GDM1 (cell line): ENCODE measurements at places on chromosomes 11 and 22.
A peak's percentile ranks its signal among the peaks of the same experiment; 100 is the strongest.

DNA sequence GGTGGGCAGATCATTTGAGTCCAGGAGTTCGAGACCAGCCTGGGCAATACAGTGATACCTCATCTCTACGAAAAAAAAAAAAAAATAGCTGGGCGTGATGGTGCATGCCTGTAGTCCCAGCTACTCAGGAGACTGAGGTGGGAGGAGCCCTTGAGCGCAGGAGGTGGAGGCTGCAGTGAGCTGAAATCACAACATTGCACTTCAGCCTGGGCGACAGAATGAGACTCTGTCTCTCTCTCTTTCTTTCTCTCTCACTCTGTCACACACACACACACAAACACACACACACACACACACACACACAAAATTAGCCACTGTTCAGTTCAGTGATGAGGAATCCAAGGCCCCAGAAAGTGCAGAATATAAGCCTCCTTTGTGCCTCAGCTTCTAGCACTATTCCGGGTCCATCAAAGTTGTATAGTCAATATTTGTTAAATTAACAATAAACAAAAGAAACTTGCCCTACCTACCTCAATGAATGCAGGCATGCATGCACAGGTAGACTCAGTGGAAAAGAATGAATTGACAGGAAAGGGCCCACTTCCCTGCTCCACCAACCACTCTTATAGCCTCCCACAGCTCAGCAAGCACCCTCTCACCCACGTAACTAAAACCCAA lies 3.9 kb upstream of the SMIM35 start:
- DNase-seq: no peak

GRCh38 chr11:93689240-93689639 lies 27.8 kb downstream of the CEP295 start:
- no peak for DNase-seq

GRCh38 chr22:46088541-46089311 lies 61.6 kb upstream of the PPARA start:
- no peak for DNase-seq

GRCh38 chr11:107710301-107710700 lies 1.6 kb downstream of the SLN start:
- DNase-seq: no peak

GRCh38 chr11:819943-820649 lies 1.4 kb downstream of the PNPLA2 start:
- peak; percentile 74 for DNase-seq

DNA sequence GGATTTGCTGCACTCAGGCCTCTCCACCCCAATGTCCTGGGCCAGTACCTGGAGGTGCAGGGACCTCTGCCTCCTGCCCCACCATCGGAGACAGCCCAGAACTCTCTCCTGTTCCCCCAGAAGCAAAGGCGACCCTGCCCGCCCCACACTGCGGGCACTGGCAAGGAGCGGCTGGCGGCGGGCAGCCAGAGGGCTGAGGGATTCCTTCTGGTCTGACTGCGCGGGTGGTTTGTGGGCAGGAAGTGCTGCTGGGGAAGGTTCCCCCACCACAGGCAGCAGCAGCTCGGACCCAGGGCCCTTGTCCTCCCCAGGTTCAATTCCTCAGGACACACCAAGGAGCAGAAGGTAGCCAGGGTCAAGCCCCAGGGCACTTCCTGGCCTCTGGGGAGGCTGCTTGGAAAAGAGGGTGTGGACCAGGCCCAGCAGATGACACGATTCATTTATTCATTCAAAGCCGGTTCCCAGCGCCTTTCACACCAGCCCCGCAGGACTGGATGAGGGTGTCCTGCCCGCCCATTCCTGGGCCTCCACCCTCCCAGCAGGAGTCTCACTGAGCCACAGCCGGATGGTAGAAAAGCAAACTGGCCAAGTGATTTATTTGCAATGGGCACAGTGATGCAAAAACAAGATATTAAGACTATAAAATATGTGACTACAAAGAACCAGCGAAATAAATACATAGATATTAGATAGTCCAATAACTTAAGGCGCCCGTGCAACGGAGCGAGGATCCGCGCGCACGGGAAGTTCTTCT lies 1.2 kb downstream of the PHLDA2 start:
- DNase-seq: no peak

- no peak for DNase-seq
Measured at GRCh38 chr11:66685276-66686099, 7.8 kb upstream of the RBM4B start.

DNA sequence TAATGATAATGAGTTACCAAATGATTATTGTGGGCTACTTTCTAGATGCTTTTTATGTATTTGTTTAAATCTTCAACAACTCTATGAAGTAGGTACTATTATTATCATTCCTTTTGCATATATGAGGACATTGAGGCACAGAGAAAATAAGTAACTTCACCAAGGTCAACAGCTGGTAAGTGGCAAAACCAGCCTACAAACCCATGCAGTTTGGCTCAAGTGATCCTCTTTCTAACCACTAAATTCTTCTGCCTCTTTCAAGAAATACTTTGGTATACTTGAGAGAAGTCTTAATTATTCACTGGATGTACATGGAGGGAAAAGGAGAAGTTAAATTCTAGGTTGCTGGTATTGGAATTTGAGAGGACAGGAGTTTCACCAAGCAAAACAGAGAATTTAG lies 495.2 kb upstream of the CADM1 start:
- DNase-seq: no peak

- DNase-seq: no peak
Measured at GRCh38 chr11:65560555-65561418, 2.6 kb upstream of the LTBP3 start.

DNA sequence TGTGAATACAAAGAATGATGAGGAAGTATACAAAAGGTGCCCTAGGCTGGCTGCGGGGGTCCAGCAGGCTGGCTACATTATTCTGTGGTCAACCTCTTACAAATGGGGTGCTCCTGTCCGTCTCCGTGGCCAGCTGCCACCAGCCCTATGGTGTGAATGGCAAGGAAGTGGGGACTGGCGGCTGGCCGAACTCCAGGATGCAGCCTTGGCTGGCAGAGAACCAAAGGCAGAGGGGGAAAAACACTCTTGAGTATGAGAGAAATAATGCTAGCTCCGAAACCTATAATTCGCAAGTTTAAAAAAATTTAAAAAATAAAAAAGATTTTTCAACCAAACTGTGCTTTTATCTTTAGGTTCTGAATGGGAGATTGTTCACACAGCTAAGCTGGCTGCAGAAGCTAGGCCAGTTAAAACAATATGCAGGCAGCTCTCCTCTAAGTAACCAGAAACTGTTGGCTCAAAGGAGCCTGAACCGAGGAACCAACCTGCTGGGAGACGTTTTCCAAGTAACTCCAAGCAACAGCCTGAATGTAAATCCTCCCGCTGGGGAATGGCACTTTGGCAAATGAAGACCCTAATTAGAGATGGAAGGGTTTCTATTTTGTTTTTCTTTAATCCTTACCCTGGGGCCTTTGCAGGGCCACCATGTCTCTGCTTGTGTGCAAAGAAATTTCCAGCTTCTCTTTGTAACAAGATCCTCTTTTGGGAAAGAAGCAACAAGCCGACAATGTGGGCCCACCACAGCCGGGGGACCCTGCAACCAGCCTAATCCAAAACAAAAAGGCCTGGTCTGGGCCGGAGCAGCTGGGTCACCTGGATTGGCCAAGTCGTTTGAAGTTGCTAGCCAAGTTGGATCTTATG lies 50.2 kb downstream of the C22orf31 start:
- no peak for DNase-seq

GRCh38 chr22:38422611-38423511 lies 32.1 kb downstream of the KCNJ4 start:
- no peak for DNase-seq

DNA sequence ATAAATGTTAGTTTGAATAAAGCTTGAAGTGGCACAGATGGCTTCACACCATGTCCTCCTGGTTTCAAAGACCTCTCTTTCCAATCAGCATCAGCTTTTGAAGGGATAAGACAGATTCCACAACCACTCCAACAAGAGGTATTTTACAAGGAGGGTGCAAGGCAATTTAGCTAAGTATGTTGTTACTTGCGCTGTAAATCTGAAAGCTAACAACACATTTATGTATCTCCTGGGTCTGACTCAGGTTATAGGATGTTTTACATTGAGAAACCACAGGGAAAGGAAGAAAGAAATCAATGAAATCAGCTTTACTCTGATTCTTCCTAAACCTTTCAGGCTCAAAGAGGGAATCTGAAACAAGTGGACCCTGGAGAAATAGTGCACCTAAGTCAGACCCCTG lies 12.1 kb downstream of the CWC15 start:
- no peak for DNase-seq

DNA sequence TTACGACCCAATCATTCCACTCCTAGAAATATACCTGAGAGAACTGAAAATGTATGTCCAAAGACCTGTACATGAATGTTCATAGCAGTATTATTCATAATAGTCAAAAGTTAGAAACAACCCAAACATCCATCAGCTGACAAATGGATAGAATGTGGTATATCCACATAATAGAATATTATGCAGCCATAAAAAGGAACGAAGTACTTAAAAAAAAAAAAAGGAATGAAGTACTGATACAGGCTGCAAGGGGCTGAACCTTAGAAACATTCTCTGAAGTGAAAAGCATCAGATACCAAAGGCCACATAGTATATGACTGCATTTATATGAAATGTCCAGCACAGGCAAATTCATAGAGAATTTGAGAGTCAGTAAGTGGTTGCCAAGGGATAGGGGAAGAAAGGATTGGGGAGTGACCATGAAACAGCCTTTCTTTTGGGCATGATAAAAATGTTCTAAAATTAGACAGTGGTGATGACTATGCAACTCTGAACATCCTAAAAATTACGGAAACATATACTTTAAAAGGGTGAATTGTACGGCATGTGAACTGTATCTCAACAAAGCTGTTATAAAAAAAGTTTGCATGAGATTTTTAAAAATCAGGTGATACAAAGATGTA lies 1.8 kb downstream of the TPST2 start:
- peak; percentile 42 for DNase-seq

- DNase-seq: peak; percentile 81
Measured at GRCh38 chr22:45997077-45997776, 20.3 kb upstream of the WNT7B start.

GRCh38 chr22:17869285-17870096 lies 95.2 kb upstream of the BID start:
- no peak for DNase-seq

- no peak for DNase-seq
Measured at GRCh38 chr11:66367561-66368312, 3.8 kb downstream of the SLC29A2 start.

DNA sequence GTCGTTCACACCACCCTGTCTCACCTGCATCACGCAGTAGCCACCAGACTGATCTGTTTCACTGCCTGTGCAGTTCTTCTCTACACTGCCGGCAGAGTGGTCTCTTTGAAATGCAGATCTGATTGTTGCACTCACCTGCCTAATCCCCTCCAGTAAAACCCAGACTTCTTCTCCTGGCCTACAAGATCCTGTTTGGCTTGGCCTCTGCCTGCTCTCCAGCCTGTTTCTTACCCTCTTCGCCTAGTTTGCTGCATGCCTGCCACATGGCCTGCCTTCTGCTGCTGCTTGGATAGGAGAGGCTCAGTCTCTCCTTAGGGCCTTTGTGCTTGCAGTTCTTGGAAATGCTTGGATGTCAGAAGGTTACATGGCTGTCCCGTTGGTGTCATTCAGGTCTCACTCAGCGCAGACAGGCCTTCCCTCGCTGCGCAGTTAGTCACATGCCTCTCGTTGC lies 42.0 kb downstream of the PACS1 start:
- no peak for DNase-seq

- no peak for DNase-seq
Measured at GRCh38 chr11:35313066-35313759, 106.1 kb downstream of the SLC1A2 start.

GRCh38 chr11:63556404-63557013 lies 6.7 kb downstream of the PLAAT2 start:
- no peak for DNase-seq

GRCh38 chr11:12587333-12587991 lies 86.8 kb upstream of the TEAD1 start:
- no peak for DNase-seq

DNA sequence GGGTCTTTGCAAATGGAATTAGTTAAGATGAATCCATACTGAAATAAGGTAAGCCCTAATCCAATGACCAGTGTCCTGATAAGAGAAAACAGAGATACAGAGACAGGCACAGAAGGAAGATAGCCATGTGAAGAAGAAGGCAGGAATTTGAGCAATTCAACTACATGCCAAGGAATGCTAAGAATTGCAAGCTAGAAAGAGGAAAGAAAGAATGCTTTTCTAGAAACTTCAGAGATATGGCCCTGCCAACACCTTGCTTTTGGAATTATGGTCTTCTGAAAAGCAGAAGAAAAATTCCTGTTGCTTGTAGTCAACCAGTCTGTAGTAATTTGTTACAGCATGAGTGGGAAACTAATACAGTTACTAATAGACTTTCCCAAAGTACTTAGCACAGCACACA lies 111.3 kb downstream of the SLC17A6 start:
- DNase-seq: no peak

DNA sequence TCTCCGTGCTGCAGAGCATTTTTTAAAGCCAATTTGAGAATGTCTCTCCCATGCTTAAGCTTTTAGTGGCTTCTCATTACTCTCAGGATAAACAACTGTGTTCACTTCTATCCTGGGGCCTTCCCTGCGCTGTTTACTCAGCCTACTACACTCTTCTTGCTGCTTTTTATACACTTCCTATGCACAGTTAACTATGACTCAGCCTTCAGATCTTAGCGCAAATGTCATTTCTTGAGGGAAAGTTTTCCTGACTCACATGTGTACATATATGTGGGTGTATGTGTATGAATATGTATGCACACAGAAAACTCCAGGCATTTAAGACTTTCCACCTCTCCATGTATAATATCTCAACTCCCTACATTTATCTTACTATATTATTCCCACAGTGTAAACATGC lies 9.8 kb downstream of the THAP12 start:
- peak; percentile 16 for DNase-seq

DNA sequence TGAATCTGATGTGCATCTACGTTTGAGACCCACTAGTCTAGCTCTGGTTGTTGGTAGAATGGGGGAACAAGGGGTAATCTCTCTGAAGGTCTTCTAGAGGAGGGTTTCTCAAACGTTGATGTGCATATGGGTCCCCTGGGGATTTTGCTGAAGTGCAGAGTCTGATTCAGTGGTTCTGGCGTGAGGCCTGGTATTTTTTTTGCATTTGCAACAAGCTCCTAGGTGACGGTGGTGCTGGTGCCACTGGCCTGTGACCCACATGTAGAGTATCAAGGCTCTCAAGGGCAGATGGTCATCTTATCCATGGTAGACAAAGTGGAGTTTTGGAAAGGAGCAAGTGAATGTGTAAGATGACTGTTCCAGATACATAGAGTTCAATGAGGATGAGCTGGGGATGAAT lies 97.1 kb downstream of the CEP164 start:
- DNase-seq: no peak

- no peak for DNase-seq
Measured at GRCh38 chr22:36077271-36077670, 48.6 kb upstream of the RBFOX2 start.

DNA sequence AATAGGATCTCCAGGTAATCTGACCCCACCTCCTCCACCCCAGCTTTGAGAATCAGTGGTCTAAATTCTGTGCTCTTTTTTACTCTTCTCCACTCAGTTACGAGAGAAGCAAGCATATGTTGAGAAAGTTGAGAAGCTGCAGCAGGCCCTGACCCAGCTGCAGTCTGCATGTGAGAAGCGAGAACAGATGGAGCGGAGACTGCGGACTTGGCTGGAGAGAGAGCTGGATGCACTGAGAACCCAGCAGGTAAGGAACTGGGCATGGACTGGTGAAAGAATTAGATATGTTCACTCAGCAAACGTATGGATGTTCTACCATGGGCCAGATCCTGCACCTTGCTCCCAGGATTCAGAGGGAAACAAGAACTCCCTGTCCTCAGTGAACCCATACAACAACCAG lies 85.7 kb downstream of the AMOTL1 start:
- DNase-seq: no peak
